Amygdala (tissue), 56 donors: ENCODE measurements at places on chromosomes 3 and 15.

DNA sequence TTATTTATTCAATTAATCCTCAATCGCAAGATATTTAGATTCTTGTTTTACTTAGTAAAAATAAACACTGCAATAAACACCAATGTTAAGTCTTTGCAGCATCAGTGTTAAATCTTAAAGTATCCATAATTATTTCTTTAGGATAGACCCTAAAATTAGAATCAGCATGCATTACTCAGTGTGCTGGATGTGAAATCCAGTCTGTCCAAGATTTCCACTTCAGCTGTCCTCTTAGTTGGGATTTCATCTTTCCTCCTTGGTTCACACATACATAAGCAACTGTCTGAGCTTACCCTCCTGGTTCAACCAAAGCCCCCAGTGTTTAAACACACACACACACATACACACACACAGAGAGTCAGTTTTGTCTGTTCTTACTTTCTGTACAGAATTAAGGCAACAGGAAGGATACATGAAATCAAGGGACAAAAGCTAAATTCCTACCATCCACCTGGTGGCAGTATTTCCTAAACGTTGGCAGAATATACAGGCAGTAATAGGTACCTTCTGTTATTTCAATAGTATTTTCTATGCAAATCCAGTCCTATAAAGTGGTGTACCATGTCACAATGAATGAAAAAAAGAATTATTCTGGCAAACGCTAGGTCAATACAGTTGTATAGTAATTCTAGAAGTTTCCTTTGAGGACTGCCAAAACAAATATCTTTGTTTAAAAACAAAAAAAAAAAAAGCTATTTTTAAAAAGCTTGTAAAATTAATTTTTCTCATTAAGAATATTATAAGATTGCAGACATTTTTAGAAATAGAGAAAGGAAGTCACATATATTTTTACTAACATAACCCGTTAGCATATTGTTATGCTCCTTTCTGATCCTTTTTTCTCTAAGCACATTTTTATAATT lies 27.3 kb upstream of the DMXL2 start:
- DNase-seq: peak; percentile 24

DNA sequence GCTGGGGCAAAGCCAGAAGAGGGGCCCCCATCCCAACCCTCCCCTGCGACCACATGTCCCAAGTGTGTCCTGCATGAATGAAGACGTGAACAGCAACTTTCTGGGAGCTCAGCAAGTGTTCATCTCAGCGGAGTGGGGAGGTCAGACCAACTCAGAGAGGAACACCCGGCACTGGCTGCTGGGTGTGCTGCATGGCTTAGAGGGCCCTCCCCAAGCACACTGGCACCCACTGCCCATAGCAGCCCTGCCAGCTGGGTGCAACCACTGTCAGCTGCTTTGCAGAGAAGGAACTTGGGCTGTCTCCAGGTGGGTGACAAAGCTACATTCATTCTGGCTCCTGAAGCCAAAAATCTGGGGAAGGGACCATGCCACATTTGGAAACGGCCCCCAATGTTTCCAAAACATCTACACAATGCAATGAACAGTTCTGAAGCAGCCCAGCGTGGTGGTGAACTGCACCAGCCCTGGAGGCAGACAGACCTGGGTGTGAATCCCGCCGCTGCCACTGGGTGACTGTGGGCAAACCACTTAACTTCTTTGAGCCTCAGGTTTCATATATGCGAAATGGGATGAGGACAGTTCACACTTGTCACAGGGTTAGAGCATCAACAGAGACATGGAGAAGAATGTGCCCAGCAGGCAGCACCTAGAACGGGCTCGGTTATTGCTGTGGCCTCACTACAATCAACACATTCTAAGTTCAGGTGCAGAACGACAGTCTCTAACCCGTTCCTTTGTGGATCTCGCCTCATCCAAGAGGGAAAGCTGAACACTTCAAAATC lies 145.4 kb downstream of the NUP210 start:
- no peak for DNase-seq

DNA sequence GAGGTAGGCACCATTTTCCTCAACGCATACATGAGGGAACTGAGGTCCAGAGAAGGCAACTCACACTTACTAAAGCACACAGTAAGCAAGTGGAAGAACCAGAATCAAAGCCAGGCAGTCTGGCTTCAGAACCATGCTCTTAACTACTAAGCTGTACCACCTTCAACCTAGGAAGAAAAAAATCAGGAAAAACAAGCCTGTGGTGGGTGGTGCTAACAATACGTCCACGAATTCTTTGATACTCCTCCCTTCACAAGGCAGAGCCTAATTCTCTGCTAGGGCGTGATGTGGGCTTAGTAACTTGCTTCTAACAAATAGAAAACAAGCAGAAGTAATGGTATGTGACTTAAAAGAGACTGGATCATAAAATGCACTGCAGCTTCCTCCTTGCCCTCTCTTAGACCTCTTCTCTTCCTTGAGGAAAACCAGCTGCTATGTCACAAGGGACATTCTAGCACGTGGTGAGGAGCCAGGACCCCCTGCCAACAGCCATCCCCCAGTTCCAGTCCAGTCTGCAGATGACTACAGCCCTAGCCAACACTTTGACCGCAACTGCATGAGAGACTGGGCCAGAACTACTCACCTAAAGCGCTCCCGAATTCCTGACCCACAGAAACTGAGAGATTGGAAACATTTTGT lies 36.9 kb downstream of the HACD2 start:
- DNase-seq: no peak

DNA sequence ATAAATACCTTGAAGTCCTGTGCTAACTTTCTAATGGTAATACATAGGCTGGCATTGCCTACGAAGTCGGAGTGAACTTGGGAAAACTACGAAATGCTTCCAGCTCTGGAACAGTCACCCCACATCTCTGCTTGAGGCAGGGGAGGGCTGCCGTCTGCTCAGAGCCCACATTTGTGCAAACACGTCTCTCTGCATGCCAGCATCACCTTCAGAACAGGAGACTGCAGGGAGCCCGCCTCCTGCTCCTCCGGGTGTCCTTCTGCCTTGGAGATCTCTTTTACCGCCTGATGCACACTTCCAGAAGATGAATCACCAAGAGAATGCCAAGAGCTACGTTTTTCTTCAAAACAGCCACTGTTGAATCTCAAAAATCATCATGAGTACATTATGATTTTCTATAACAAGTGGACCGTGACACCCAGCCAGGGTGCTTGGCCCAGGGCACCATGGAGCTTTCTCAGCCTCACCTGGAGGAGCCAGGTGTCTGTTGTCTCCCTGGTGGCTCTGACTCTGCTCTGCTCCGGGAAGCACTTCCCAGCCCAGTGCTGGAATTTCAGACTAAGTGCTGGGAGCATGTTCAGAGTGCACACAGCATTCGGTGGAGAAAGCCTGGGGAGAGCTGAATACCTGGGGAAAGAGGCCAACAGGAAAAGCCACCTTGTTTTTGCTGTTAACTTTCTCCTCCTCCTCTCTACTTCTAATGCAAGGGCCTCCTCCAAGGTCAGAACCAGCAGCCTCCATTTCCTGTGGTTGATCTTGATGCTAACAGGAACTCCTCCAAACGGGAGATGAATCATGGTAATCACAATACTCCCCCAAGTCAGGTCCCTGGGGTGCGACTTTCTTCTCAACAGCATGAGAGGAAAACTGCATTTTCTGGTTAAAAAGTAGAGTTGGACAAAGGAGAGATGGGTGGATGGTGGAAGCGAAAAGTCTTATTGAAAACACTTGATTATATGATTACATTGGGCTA lies 467.7 kb downstream of the GABRG3 start:
- no peak for DNase-seq

DNA sequence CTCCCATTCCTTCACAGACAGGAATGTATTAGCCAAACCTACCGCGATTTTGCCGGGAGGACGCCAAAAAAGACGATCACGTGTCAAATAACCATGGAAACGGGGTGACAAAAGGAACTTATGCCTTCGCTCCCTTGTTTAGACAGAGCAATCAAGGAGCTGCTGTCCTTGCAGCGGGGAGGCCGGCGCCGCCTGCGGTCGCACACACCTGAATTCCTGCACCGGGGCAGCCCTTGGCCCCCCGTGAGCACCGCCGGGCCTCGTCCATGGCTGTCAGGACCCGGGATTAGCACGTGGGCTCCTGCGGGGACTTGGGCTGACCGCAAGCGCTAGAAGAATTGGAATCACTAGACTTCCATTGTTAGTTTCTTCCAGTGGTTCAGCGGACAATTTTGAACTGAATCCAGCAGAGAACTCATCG lies 193.1 kb downstream of the SHQ1 start:
- DNase-seq: peak; percentile 54

- DNase-seq: no peak
Observed at GRCh38 chr15:46089467-46089935, 454.7 kb downstream of the SQOR start.

DNA sequence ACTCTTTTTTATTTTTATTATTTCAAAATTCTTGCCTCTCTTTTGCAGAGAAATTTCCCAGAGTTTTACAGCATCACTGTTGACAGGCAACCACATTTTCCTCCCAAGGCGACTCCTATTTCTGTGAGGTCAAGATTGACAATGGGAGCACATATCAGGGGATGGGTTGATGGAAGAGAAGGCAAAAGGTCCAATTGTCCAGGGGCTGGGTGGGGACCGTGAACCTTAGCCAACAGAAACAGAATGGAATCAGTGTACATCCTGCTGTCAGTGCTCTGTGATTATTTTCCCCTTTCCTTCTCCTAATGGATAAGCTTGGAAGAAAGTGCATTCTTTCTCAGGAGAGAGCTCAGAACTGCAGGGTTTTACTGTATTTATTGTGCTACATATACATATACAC lies 42.4 kb downstream of the CNTN6 start:
- DNase-seq: no peak

DNA sequence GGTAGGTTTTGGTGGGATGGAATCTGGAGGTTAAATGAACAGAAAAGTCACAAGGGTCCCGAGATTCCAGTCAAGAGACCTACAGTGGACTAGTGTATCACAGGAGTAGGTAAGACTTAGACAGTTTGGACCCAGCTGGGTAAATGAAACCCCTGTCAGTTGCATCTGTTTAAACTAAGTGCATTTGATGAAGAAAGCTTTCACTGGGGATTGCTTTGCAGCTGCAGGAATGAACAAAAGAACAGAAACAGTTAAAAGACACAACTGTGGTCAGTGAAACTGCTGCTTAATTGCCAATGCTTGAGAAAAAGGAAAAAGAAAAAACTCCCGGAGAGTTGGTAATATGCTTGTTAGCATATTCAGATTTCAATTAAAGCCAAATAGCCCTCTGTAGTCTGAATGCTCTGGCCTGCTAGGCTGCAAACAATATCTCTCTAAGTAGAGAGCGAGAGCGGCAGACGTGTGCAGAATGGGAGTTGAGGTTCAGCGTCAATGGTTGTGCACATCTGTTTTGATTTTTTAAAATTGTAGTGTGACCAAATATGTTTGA lies 37.1 kb downstream of the OXNAD1 start:
- DNase-seq: no peak

- DNase-seq: no peak
Observed at GRCh38 chr3:13856006-13856405, 23.9 kb downstream of the WNT7A start.

- DNase-seq: no peak
Observed at GRCh38 chr3:55107187-55107586, 179.3 kb upstream of the LRTM1 start.

GRCh38 chr3:39494781-39495180 lies 27.3 kb downstream of the MOBP start:
- DNase-seq: no peak

- no peak for DNase-seq
Observed at GRCh38 chr3:132294906-132295305, 22.3 kb upstream of the ACP3 start.

- no peak for DNase-seq
Observed at GRCh38 chr3:94374439-94375161, 311.7 kb downstream of the NSUN3 start.

DNA sequence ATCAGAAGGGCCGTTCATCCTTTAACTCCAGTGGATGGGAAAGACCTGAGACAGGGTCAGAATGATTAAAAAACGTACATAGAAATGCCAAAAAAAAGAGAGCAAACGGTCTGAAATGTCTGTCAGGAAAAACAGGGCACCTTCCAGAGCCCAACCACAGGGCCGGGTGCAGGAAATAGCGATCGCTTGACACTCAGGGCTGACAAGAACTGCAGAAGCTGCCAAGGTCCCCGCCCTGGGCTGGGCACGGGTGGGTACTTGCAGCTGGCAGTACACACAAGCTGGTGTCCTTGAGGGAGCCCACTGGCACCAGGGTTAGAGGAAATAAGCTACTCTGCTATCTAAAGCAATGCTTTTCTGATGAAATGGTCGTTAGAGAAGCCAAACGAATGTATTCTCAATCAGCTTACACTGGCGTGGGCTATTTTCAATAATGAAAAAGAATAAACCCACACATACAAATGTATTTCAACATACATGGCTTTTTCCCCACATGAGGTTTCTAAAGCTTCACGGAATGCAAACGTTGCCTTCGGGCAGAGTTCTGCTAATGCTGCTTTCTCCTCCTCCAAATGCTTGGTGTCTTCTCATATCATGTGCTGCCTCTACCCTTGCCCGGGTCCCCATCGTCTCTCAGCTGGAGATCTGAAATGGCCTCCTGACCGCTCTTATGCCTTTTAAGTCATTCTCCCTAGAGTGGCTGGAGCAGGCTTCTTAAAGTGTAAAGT lies 15.6 kb downstream of the FRMD4B start:
- DNase-seq: peak; percentile 25

DNA sequence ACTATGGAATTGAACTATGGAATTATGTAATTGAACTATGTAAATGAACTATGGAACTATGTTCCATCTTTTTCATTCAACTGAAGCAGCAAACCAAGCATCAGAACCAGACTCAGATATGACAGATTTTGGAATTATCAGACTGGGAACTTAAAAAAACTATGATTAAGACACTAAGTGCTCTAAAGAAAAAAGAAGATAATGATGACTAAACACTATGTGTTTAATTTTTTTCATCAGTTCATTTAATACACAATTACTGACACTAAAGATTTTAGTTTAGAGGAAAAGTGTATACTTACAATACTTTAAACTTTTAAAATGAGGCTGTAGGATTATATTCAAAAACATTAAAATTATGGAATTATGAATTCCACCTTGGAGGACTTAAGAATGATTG lies 15.3 kb downstream of the RFX7 start:
- no peak for DNase-seq

GRCh38 chr3:5888851-5889250 lies 701.3 kb downstream of the EDEM1 start:
- no peak for DNase-seq

DNA sequence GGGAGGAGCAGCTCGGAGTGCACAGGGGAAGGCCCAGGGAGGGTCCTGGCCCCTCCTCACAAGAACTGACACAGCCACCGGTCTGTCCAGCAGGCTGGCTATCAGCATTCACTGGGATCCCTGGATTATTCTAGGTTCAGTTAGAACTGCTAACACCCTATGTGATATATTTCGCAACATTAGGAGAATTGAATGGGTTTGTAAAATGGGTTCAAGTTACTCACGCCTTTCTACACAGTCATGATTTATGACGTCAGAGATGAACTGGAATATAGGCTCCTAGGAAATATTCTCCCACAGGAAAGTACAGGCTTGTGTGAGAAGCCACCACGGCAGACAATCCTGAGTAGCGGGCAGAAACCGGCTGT lies 969 bp upstream of the BSN start:
- no peak for DNase-seq

DNA sequence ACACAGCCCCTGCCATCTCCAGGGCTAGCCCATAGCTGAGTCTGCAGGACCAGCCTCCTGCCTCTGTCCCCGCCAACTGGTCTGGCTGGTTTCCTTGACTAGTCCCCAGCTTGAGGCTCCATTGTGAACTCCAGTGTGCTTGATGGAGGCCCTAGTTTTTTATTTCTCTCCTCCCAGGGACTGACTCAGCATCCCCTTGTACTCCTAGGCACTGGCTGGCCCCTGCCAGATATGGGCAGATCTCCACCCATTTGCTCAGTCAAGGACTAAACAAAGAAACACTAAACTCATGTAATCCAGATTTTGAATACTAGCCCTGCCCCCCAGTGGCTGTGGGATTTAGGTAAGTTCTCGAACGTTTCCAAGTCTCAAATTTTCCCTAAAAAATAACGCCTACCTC lies 415.4 kb upstream of the RORA start:
- no peak for DNase-seq
